ENCODE measurements at places on chromosomes 4 and X.

DNA sequence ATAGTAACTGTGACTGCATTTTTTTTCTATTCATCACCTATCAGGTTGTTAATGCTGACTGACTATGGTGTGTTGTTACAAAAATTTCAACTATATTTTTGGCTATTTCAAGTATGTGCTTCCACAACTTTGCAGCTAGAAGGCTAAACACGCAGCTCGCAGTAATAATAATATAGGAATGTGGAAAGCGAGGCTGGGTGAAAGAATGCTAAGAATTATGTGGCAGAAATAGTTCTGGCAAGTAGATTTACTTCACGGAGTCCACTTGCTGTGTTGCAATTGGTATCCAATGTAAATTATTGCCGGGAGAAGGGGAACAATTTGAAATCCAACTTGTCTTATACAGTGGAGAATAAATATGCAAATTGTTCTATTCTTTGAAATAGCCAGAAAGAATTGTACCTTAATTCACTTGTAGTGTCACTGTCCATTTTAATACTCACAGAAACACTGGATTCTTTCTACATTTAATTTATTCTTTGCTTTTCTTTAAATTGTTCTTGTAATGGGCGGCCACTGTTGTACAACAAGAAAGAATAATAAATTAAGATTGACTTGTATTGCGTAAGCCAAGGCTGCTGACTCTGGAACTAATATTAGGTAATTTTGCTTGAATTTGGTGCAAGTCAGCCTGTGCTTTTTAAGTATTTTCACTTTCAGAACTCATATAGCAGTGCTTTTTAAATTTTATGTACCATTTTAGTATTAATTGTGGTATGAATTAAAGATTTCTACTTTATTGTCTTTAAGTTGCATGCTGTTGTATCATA is 154.9 kb downstream of the FRMPD4 start:
- DNase-seq = no peak

DNA sequence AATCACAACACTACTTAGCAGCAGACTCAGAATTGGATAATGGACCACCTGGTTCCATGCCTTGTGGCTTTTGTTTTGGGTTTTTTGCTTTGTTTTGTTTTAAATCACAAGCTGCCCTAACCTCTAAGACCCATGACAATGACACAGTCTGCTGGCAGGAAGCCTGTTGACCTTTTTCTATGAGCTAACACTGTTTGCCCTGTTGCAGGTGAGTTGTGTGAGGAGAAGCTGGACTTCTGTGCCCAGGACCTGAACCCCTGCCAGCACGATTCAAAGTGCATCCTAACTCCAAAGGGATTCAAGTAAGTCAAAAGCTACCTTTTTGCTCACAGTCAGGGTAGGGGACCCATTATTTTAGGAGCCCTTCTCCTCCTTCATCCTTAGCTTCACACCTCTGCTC is 110.8 kb upstream of the PACRGL start:
- no peak for DNase-seq

DNA sequence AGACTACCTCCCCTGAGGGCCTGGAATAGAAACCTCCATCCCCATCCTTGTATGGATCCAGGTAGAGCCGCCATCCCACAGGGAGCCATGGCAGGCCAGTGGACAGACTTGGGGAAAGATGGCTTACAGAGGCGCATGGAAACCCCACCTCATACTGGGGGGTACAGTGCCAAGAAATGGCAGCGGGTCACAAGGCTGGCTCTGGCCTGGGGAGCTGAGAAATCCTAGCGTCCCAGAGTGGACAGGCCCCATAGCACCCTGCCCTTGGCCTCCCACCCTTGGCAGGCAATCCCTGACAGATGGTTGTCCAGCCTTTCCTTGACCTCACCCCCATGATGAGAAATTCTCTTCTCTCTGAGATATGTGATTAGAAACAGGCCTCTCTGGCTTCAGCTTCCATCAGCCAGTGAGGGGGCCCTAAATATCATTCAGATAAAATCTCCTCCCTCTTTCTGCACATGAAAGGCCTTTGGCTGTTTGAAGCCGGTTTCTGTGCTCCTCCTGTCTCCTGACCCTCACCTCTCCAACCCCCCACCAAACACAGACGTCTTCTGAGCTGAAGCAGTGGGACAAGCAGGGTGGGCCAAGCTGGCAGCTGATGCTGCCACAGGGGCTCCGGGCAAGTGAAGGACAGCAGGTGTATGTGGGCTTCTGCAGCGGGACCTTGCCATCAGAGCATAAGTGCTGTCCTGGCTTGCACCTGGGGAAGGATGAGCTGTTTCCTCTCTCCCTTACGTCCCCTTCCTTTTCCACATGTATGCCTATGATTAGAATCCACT is 204.4 kb upstream of the MAMLD1 start:
- DNase-seq = no peak

DNA sequence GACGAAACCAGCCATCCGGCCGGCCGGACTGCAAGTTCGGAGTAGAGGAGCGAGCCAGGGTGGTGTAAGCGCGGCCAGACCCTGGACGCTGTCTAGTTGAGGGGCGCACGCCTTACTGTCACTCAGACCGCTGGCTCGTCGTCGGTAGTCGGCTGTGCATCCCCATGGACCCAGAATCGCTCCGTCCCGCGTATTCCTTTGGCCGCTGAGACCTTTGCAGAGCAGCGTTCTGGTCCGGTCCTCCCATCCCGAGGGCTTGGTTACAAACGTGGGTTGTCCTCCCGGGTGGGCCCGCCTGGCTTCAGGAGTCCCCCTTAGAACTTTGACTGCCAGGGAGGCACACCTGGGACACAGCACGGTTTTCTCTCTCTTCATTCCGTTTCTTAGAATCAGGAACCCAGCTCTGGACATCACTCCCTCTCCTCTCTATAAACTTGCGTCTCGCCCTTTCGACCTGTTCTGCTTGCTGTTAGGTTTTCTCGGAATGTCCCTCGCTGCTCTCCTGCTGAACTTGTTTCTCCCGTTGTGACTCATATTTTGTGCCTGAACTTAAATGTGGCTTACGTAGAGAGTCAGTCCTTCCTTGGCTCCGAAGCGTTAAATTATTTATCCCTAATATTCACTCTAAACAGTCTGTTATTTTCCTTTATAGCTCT is 672 bp downstream of the PGM2 start:
- peak; percentile 19 for DNase-seq
